ENCODE measurements at places on chromosomes 12 and 14.

DNA sequence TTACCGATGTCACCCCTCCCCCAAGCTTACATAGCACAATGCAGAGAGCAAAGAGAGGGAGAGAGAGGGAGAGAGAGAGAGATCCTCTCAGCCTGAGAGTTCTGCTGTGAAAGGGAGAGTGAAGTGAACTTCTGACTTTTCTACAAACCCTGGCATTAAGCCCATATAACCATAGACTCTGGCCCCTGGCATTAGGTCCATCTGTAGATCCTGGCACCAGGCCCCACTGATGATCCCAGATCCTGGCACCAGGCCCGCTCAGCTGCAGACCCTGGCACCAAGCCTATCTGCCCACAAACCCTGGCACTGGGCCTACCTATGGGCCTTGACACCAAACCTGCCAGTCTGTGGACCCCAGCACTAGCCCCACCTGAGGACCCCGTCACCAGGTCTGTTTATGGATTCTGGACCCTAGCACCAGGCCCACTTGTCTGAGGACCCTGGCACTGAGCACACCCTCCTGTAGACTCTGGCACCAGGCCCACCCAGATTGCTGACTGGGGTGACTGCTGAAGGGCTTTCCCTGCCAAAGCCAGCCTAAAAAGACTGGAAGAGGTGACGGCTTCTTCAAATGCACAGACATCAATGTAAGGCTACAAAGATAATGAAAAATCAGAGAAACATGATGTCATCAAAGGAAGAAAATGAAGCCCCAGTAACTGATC lies 14.5 kb upstream of the KRT83 start:
- DNase-seq = no peak

DNA sequence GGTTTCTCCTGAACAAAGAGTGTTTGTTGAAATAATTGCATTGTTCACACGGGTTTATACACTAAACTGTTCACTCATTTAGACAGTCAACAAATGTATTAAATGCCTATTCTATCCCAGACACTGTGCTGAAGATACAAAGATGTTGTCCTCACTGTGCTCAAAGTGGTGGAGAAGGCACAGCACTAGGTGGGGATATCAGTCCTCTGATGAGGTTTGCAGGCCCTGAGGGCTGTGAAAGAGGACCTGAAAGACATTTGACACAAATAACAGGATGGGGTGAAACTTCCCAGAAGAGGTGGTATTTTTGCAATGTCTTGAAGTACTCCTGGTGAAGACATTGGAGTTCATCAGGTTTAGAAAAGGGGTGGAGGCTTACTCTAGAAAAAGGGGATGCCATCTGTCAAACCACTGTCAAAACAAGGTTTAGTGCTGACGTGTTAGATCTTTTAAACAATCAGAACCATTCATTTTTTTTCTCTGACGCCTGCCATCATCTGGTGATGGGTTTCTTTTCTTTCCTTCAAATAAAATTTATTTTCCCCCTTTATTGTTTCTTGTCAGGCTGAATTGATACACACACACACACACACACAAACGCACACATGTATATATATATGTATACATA lies 69.5 kb downstream of the ACSS3 start:
- peak; percentile 76 for DNase-seq

GRCh38 chr14:66944872-66945271 lies 244.4 kb upstream of the GARIN2 start:
- no peak for DNase-seq

- no peak for DNase-seq
Observed at GRCh38 chr12:72076558-72076915, 137.9 kb downstream of the TPH2 start.

DNA sequence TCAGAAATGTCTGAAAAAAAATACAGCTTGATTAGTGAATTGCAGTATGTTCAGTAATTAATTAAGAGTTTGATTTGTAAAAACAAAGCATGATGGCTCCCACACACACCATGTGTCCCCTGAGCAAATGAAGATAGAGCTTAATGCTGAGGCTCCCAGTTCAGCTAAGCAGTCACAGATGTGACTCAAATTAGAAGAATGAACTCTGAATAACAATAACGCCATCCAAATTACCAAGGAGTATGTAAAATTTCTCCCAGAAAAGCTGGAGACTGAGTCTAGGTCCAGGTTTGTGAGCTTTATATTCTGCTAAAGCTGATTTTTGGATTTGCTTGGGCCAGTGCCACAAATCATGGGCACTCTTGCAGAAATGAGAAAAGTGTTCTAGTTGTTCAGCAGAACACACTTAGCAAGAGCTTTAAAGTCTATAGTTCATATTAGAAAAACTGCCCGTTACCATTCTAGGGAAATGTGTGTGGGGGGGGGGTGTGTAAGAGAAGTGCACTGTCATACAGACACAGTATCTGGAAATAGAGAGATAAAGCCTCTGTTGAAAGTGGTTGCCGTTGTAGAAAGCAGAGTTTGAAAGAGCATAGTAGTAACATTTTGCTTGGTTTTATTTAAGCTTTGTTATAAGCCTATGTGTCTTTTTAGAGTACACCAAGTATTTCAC lies 253.1 kb downstream of the BCAT1 start:
- no peak for DNase-seq

DNA sequence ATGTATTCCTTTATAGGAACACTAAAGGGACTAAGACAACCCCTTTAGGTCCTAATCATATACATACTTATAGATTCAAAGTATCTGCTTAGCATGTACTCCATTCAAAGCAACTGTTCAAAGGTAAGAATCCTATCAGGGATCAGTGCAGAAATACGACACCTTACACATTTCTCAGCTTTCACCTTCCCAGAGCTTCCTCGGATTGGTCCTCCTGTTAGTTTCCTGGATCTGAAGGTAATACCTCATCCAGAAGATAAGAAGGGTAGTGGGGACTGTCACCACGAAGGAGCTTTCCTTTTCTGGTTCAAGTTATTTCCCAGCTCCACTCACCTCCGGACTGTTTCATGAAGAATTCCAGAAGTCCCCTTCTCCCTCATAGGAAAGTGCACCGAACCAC lies 38.0 kb downstream of the RCOR1 start:
- DNase-seq = no peak

DNA sequence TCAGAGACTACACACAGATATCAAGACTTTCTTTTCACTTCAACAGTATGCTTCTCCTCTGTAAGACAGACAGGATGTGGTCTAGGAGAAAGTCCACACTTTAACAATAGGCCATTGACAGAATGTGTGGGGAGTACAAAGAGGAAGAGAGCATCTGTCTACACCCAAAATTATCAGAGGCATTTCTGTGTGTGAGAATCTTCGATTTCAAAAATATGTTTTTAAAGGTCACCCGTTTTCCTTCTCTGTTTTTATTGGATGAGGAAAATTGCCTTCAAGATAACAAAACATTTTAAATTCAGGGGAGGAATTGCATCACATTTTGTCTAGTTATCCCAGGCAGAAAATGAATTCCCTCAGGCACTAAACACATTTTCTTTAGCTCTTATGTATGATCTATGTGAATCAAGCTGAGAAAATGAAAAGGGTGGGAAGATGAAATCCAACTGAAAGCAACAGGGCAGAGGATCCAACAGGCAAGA lies 16.4 kb downstream of the NAV3 start:
- DNase-seq = peak; percentile 35

DNA sequence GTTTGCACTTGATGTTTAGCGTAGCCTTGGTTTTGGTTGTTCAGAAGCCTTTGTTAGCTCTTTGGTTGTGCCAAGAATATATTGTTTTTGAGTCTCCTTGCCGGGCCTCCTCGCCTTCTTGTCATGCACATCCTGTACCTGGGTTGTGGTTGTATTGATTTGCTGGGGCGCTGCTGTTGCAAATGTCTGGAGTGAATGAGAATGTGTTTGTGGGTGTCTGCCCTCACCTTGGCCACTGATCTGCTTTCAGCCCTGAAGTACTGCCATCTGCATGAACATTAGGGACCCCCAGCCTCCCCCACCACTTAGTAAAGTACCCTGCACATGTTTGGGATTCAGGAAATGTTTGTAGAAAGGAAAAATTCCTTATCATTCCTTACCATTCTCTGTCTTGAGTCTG lies 16.5 kb downstream of the PRKCH start:
- no peak for DNase-seq

DNA sequence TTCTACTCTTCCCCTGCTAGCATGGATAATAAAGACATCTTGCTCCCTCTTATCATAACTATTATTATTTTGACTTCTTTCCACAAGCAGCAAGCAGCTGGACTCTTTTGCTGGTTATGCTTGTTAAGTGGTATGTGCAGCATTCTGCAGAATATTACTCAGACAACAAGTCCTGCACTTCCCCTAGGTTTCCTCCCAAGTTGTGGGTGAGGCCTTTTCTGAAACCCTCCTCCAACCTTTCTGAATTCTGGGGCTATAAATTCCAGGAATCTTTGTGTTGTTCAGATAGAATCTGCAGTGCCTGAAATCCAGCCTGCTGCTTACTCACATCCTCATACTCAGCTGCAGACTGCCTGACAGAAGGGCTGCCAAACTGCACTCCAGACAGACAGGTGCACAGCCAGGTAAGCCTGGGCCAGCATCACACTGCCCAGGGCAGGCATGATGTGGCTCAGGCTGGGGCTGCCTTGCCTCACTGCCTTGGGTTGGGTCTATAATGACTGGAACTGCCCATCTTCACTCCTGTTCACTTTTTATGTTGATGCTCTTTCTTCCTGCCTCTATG lies 6.2 kb upstream of the DHRS2 start:
- no peak for DNase-seq

- no peak for DNase-seq
Observed at GRCh38 chr12:104060791-104061190, 3.5 kb upstream of the HCFC2 start.

DNA sequence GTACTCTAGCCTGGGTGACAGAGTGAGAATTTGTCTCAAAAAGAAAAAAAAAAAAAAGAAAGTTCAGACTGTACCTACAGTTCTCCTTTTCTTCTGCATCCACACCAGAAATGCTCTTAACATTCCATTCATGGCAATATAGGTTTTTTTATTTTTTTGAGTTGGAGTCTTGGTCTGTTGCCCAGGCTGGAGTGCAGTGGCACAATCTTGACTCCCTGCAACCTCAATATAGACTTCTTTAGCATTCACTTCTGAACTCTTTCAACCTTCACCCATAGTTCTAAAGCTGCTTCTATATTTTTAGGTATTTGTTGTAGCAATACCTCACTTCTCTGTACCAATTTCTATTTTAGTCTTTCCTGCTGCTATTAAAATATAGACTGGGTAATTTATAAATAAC lies 1095.7 kb downstream of the FLRT2 start:
- no peak for DNase-seq

GRCh38 chr12:11891754-11892386 lies 178.9 kb upstream of the BCL2L14 start:
- DNase-seq = peak; percentile 56

Data from NCI-H146 (cell line).